ENCODE measurements at places on chromosomes 2 and 18. TPM values are rescaled to one million over a fixed set of nuclear protein-coding genes. Genes with fewer than 3 reads are reported as not detected.
A peak's percentile ranks its signal among the peaks of the same experiment; 100 is the strongest.

DNA sequence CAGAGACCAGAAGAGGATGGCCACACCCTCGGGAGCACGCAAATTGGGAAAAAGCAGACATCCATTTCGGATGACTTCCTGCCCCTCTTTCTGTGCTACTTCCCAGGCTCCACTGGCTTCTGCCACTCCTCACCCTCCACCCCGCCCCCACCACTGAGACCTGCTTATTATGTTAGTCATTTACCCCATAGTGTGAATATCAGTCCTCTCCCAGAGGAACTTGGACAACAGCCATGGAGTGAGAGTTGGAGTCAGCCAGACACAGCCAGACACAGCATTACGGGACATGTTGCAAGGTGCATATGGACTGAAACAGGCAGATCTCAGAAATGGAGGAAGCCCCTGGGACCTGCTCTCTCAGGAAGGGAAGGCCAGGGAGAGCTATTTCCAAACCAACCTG lies 51.8 kb downstream of the CTIF start:
- no peak for DNase-seq

DNA sequence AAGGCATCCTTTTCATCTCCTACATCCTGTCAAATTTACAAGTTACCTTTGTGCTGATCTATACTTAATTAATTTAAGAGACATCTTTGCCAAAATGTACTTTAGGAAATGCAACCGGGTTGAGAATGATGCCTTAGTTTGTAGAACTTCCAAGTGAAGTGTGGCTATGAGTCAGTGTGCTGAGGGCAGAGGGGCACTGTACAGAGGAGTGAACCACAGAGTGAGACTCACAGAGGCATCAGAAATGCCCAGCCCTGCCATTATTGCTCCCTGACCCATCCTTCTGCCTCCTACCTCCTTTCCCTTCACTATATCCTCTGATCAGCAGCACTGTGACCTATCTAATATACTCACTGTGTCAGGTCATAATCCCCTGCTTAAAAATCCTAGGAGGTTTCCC lies 320.1 kb downstream of the LRRTM1 start:
- DNase-seq, result no peak

- no peak for DNase-seq
These were observed 41.1 kb upstream of the NAB1 start for GRCh38 chr2:190607657-190608357.

- DNase-seq, result peak; percentile 51
These were observed at the start of gene CIDEA for GRCh38 chr18:12254136-12254819. Gene CIDEA, plus strand, starts transcription at chr18:12254361. Its CDS starts 23 bp downstream, at chr18:12254384.

The STAT4 gene
- total RNA-seq, result 1.1 TPM

The MYO3B gene
- 1.3 TPM for total RNA-seq

The PARD6G gene
- total RNA-seq, result 10.4 TPM

DNA sequence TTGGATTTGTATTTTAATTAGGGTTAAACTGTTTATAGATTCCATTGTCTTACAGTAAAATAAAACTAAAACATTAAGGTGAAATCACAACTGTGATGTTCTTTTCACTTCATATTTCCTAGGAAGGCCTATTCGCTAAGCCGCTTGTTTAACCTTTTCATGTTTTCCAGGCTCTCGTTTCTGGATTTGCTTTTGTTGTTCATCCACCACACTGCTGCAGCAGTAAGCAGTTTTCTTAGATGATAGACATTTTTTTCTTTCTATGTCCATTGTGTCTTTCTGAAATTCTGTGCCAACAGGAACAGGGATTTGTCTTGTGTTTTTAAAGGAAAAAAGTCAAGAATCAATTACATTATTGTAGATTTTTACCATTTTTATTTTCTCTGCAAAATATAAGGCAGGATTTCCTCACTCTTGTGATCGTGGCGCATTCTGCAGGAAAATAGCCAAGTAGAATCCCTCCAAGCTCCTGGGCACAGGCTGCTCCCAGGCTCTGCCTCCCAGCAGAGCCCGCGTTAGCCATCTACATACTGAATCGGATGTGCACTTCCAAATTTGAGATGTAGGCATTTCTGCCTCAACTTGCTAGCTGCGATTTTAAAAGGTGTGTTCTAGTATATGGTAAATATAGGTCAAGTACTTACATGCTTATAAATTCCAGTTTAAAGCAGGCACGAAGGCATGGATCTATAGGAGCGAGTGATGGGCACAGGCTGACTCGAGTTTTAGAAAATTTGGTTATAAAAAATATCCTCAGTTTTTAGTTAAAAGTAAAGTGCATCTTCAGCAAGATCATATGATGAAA lies 10.2 kb downstream of the TSHZ1 start:
- no peak for DNase-seq

DNA sequence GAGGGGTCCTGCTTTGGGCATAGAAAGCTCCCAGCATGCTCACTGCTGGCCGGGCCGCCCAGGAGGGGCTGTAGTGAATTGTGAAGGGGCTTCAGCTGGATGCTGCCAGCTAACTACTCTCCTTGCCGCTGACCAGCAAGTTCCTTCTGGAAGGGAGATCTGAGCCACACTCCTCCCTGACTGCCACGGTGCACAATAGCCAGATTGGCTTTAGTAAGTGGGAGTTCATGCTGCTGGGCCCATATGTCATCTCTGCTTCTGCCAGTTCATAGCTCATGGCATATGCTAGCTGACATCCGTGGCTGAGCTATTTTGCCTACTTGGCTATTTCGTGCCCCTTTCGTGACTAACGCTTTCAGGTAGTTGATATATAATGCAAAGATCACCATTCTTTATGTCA lies 51.6 kb upstream of the ROCK2 start:
- DNase-seq, result no peak

The CXCR1 gene
- not detected for total RNA-seq

The PLGLB1 gene
- total RNA-seq, result 1.1 TPM

GRCh38 chr2:129895061-129895460 lies 84.4 kb upstream of the RAB6C start:
- DNase-seq, result no peak

The NYAP2 gene
- not detected for total RNA-seq

The IL36RN gene
- total RNA-seq, result not detected

GRCh38 chr18:60050821-60051220 lies 151.0 kb downstream of the PMAIP1 start:
- DNase-seq, result no peak

The KCNF1 gene
- 8.4 TPM for total RNA-seq

GRCh38 chr2:112869258-112869842 lies 32.8 kb upstream of the IL1B start:
- no peak for DNase-seq

The IL1R2 gene
- total RNA-seq, result not detected

The RUFY4 gene
- not detected for total RNA-seq

DNA sequence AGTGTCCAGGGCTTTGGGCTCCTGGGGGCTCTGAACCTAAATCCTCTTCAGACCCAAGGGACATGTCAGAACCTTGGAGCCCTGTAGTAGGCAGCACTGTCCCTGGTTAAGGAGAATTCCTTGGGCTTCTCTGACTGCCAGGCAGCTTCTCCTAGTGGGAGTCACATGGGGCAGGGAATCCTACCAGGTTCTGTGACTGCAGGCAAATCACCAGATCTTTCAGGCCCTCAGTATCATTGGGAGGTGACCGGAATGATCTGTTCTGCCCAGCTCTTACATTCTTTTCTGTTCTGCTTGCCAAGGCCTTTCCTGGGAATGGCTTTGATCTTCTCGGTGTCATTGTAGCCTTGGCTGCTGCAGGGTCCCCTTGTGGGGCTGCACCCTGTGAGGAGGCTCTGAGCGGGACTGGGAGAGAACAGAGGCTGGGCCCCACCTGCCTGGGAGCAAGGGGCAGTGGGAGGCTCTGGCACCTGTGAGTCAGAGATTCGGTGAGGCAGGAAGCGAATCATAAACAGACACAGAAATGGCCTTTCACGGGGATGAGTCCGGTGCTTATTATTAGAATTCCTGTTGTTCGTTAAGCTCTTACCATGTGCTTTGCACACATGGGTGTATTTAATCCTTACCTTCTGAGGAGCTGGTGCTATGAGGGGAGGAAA lies 14.1 kb downstream of the CEP68 start:
- DNase-seq, result no peak

The COL4A3 gene
- not detected for total RNA-seq

The CAPN14 gene
- 0.13 TPM for total RNA-seq

DNA sequence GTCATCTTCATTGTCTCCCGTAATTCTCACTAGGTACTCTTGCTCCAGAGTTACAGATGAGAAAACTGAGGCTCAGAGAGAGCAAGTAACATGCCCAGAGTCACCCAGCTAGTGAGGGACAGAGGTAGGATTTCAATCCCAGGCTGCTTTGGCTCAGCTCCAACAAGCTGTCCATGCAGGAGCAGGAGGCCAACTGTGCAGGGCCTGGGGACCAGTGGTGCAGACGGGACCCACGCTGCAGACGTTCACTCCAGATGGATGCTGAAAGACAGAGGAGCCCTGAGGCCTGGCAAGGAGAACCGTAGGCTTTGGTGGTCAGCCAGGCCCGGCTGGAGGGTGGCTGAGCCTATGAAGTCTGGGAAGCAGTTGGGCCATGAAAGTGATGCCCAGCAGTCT lies 102.6 kb downstream of the MCFD2 start:
- no peak for DNase-seq
